ENCODE measurements at places on chromosomes 12 and 14.
A peak's percentile ranks its signal among the peaks of the same experiment; 100 is the strongest.

DNA sequence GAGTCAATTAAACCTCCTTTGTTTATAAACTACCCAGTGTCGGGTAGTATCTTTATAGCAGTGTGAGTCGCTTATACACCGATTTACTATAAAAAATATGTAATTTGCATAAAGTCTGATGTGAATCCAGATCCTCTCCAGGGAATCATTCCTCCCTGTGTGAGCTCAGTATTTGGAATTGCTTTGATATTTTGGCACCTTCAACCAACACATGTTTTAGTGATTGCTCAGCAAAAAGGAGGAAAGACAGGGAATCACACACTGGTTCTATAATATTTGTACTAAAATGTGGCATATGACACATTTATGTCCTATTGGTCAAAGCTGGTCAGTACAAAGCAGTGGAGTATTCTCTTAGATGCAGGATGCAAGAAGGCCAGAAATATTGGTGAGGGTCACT lies 703.9 kb upstream of the ATXN7L3B start:
- DNase-seq: no peak

GRCh38 chr14:67674139-67674479 lies 323 bp downstream of the VTI1B start:
- DNase-seq: peak; percentile 71

DNA sequence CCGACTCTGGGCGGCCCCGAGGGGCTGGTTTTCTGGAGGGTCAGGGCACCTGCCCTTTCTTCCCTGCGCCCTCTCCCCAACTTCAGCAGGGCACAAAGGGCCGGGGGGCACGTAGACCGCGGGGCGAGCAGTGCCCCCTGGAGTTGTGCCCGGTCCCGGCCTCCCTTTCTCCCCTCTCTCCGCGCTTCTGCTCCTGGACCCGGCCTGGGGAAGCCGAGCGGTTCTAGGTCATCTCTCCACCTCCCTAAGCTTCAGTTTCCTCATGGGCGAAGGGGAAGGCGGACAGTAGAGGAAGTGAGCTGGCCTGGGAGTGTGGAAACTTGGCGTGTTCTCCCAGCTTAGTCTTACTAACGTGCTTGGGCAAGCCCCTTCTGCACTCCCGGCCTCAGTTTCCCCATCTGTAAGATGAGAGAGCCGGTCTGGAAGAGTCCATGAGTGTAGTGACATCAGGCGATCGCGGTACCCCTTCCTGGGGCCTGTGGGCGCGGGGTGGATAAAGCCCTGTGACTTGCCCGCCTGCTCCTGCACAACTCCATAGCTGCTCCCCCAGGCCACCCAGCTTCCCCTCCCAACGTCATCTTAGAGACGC lies 158.6 kb upstream of the PARP11 start:
- DNase-seq: no peak

DNA sequence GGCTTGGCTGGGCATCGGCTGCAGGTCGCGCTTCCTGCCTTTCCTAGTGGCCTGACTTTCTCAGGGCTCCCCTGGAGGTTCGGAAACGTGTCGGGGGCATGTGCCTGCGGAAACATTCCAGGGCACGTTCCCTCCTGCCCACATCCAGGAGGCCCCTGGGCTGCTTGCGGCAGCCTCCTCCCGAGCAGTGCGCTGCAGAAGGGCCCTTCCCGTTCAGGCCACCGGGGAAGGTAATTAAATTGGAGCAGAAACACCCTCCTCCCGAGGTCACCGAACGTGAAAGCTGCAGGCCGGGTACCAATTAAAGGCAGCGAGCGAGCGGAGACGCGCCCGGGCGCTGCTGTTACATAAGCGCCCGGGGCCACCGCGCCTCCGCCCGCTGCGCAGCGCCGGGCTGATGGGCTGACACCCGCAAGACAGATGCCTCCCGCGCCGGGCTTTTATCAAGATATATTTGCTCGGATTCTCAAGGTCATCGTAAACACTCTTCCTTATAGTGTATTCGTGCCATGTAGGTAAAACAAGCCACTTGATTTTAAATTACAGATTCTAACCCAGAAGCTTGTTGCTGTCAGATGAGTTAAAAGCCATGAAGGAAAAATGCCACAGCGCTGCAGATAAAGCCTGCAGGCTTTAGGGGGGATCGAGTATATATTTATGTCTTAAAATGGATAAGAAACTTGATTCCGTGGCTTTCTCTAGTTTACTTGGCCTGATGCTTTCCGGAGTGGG lies 31.4 kb downstream of the SSPN start:
- peak; percentile 63 for DNase-seq

DNA sequence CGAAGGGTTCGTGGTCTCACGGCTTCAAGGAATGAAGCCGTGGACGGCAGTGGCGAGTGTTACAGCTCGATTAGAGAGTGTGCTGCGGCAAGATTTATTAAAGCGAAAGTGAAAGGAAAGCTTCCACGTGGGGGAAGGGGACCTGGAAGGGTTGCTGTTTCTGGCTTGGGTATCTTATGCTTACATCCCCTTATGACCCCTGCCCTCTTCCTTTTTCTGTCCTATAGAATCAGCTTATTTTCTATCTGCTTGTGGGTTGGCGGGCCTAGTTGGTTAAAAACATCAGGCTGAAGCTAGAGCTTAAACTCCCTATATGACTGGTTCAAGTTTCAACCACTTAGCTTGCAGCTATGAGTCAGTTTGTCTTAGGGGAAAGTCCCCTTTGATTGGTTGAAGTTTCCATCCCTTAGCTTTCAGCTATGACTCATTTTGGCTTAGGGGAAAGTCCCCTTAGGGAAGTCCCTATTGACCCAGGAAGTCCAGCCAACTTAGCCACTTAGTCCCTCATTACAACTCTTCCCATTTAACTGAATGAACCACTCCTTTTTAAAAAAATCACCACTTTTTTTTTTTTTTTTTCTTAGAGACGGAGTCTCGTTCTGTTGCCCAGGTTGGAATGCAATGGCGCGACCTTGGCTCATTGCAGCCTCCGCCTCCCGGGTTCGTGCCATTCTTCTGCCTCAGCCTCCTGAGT lies 1494.7 kb upstream of the TMEM132C start:
- no peak for DNase-seq

DNA sequence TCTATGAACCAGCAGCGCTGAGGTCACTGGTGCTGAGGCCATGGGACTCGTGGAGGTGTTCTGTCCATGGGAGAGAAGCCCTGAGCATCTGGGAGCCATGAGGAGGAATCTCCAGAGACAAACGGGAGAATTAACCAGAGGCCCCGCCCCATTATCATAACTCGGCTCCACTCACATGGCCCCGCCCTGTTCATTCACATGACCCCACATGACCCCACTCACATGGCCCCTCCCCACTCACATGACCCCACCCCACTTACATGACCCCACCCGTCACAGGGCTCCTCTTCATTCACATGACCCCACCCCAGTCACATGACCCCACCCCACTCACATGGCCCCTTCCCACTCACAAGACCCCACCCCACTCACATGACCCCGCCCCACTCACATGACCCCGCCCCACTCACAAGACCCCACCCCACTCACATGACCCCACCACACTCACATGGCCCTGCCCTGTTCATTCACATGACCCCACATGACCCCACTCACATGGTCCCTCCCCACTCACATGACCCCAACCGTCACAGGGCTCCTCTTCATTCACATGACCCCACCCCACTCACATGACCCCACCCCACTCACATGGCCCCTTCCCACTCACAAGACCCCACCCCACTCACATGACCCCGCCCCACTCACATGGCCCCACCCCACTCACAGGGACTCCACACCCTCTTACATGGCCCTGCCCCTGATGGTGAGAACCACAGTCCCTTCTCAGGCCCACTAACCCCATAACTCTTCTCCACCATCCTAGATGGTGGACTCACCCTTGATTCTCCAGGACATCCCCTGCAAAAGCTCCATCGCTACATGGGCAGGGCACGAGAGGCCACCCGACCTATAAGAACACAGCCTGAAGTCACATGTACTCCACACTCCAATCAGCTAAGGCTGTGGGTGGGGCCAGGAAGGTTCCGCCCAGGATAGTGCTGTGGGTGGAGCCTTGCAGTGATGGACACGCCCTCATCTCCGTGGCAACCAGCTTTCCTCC lies 151.1 kb upstream of the SFSWAP start:
- no peak for DNase-seq

DNA sequence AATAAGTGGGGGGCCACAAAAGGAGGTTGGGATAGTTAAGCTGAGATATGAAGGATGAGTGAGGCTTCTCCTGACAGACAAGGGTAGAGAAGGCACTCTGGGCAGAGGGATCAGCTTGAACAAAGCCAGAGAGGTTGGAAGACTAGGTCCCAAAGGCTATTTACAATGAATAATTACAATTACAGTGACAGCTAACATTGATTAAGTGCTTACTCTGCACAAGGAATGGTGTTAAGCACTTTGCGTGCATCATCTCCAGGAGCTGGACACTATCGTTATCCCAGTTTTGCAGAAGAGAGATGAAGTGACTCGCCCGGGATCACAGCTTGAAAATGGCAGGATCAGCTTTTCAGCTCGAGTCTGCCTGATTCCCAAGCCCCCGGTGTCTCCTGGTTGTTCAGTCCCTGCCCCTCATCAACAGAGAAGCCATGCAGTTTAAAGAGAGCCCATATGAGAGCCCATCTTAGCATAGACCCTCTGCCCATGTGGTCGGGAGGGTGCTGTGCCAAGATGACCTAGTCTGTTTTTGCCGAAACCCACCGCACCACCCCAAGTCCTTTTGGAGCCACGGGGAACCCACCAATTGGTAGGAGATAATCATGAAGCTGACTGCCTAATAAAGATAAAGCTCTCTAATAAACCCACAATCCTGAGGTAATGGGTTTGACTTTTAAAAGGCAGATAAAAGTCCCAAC lies 89.9 kb upstream of the HSPB8 start:
- DNase-seq: no peak

DNA sequence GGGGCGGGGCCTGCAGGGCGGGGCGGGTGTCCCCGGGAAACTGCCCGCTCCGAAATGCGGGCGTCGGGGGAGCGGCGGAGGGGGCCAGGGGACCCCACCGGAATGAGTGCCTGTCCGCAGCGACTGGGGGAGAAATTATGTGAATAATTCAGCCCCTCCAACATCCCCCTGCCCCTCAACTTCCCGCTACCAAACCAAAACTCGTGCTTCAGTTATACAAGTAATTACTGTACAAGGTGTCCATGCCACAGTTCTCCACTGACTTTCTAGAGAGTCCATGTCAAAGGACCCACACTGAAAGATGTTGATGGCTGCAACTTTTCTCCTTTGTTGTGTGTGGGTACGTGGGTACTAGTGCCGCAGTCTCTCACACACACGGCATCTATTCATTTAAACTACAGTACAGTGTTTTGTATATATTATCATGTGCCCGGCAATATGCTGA lies 414 bp upstream of the CDK17 start:
- peak; percentile 45 for DNase-seq

DNA sequence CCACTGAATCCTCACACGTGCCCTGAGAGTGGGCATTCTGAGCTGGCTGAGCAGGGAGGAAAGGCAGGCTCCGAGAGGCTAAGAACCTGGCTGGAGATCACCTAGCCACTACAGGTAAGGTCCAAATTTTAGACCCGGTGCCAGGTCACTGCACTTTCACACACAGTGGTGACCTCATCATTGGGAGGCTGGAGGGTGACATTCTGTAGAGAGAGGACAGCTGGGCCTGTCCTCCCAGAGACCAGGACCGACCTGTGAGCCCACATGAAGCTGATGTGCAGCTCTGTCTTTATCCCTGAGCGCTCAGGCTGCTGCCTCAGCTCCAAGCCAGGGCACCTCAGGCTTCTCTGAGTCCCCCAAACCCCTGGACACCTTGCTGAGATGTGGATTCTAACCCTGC lies 4.1 kb downstream of the TTC7B start:
- DNase-seq: no peak

GRCh38 chr12:103838254-103838914 lies 2.6 kb downstream of the NT5DC3 start:
- DNase-seq: no peak

- DNase-seq: no peak
Observed at GRCh38 chr12:95701275-95701674, 89.3 kb downstream of the NTN4 start.

DNA sequence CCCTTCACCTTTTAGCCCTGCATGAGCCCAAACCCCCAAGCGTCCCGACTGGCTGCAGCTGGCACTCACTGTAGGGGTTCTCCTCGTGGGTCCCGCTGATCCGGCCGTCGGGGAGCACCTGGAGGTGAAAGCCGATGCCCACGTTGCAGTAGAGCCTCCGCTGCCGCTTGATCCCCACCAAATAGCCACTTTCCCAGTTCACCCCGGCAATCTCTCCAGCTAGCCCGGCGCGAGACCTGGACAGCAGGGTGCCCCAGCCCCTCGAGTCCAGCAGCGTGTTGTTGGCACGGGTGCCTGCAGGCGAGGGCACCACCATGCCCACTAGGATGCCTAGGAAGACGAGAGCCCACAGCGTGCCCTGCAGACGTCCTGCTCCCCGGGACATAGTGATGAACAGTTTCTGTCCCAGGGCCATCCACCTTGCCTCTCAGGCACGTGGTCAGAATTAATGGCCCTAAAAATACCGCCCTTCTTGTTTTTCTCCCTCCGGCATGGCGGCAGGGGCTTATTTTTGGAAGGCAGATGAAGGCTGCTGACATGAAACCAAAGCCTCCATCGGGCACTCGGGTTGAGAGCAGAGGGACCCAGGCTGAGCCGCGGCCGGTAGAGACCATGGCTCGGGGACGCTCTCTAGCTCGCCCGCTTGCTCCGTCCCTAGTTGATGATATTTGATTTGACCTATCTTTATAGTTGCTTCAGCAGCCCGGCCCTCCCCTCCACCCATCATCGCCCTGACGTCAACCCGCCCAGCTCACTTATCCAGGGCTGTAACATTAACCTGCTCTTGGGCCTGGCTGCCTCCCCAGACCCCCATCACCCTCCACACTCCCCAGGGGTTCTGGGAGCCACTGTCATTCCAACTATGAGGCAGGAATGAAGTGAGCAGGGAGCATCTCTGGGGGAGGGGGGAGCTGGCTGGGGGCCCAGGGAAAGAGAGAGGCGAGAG lies at the start of gene FGF6:
Gene FGF6 (minus strand): TSS at position 660 of the 946 bp plus-strand sequence. CDS start 245 bp downstream, at position 415.
- no peak for DNase-seq

- no peak for DNase-seq
Observed at GRCh38 chr12:45828402-45828801, 98.9 kb downstream of the ARID2 start.

DNA sequence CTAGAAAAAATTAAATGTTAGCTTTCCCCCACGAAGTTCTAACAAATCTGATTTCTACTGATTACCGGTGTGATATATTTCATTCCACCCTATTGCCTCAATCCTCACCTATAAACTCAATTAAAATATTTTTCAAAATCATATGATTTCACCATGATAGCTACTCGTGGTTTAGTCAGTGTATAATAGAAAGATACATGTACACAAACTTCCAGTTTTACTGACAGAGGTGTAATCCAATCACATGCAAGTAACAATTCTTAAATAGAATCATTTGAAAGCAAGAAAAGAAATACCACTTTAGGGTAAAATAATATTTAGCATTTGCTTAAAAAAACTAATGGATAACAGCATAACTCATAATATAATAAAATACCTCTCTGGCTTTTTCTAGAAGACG lies 55.0 kb upstream of the C12orf50 start:
- no peak for DNase-seq

DNA sequence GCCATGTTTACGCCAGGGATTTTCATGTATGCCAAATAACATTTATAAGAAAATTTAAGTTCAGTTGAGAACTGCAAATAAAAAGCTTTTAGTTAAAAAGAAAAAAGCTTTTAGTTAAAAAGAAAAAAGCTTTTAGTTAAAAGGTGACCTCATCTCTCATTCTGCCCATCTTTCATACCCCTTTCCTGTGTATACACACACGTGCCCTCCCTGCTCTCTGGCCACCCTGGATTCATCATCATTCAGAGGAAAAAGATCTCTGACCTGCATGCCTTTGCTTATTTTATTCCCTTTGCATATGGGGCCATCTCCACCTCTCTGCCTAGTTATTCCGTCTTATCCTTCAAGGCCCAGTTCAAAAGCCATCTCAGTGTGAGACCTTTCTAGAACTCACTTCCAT lies 38.1 kb upstream of the CDK17 start:
- DNase-seq: no peak
